ENCODE measurements at places on chromosomes 6 and 20. TPM values are rescaled to one million over a fixed set of nuclear protein-coding genes. Genes with fewer than 3 reads are reported as not detected.
A peak's percentile ranks its signal among the peaks of the same experiment; 100 is the strongest.

NT5E gene
- total RNA-seq: 0.94 TPM

DNA sequence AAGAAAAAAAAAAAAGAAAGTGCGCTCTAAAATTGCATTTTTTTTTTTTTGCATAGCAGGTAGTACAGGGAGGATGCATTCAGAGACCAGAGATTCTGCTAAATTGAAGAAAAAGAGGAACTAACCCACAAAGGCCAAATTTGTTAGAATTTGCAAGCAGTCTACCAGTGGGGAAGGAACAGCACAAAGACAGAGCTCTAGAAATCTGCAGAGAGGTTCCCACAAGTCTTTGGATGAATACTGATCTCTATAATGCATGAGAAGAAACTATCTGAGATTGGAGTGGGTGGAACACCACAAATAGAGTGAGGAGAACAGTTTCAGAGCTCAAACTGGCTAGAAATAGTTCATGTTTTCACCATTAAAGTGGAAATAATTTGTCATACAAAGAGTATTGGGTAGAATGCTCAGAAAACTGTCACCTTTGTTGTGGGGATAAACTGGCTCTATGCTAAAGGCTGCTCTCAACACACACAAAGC, 79.6 kb upstream of the AHI1 start:
- no peak for DNase-seq

GRCh38 chr6:29625337-29625930, 7.5 kb downstream of the GABBR1 start:
- no peak for DNase-seq

GRCh38 chr6:144008120-144008811, at the start of gene PLAGL1:
TSS of gene PLAGL1 (minus strand) at chr6:144008259. CDS start at chr6:143948136, 60,123 bp downstream.
- DNase-seq: peak; percentile 73

- no peak for DNase-seq
These were observed 9.2 kb upstream of the IL17F start for GRCh38 chr6:52253494-52253893.

DNA sequence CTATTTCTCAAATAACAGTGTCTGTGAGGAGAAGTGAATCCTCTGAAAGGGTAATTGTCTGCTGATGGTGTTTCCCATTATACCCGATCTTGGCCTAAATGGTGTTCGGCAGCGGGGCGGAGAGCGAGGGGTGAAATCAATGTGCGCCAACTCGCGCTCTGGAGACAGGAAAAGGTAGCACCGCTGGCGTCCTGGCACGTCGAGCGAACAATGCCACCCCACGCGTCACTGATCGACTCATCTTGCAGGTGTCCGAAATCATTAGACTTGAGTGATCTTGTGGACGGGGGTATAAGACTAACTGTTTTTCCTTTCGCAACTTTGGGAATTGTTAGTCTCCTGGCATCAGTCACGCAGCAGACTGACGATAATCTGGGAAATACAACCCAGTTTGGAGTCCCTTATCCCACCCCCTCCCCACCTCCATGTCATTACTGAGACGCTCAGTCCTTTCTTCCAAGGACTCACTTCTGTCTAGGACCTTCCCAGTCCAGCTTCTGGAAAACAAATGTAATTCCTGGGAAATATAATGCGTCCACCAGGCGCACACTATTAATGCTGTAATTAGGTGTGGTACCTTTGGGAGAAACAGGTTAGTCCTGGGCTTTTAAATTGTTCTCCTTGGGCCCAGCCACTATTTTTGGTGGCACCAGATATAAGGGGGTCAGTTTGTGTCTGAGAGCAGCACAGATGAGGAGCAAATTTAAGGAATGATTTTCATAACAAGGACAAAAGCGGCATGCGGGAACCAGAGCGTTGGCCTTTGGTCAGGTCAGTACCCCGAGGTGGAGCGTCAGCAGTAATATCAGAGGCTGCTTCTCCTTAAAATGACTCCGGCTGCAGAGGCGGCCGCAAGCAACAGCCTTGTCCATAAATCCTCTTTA, 2.3 kb downstream of the LINC00237 start:
- peak; percentile 62 for DNase-seq

- DNase-seq: no peak
These were observed 1.3 kb upstream of the RAMACL start for GRCh38 chr6:166587631-166588413.

All from H7 (cell line).